GM04503 (cell line): ENCODE measurements at places on chromosomes 1 and 21.

- DNase-seq, result no peak
These were observed 84.6 kb upstream of the DPYD start for GRCh38 chr1:98005326-98006010.

DNA sequence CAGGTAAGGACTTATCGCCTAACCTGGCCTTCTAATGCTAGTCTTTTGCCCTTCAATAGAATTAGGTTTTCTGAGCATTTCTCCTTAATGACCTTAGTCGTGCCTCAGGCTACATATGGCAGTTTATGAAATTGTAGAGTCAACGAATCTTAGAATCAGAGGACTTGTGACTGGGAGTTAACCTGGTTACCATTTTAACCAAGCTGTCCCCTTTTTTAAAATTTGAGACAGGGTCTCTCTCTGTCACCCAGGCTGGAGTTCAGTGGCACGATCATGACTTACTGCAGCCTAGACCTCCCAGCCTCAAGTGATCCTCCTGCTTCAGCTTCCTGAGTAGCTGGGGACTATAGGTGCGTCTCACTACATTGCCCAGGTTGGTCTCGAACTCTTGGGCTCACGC, 53.5 kb upstream of the DMRTB1 start:
- no peak for DNase-seq

DNA sequence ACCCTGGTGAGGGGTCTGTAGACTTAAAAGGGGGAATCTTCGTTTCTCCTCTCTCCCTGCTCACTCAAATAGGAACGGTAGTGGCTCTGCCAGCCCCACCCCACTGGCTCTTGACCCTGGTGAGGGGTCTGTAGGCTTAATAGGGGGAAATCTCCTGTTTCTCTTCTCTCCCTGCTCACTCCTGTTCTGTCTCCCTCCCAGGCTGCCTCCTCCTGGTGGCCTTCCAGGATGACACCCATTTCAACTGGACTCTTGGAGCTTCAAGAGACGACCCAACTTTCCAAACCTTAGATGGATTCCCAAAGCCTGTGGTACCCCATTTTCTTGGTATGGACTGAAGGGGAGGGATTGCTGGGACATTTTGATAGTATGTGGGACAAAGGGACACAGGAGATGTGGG, 1.4 kb upstream of the EPHB2 start:
- DNase-seq, result no peak

- no peak for DNase-seq
These were observed 49.8 kb downstream of the NFIA start for GRCh38 chr1:61132176-61132638.

GRCh38 chr1:179034720-179035119, 9.0 kb downstream of the FAM20B start:
- no peak for DNase-seq

DNA sequence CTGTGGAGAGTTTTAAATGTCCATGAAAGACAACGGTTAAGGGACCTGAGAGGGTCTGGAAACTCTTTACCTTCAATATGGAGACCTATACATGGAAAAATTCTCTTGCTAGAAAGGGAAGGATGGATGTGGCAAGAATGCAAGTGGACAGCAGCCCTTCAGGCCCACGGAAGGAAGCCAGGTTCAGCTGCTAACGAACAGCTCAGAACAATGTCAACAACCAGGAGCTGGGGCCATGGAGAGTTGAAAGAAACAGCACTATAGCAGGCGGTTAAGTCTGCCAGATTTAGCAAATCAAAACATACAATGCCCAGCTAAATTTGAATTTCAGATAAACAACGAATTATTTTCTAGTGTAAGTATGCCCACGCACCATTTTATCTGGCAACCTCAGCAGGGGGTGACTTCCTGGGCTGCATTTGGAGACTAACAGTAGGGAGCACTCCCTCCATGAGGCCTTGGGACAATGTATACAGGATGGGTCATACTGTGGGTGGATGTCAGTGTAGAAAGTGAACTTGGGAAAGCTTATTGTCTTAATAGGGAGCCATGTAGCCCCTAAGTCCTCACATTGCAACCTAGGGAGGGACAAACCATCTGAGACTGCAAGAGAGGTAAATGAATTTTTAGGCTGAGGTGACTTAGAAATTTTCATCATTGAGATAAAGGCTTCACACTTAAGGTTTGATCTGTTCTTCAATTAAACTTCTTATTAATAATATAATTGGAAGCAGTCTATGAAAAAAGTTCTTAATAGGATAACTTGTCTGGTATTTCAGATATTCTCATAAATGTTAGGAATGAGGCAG, 7.8 kb upstream of the H3-3A start:
- DNase-seq, result no peak

- peak; percentile 38 for DNase-seq
These were observed 736.3 kb downstream of the LTN1 start for GRCh38 chr21:28256420-28256831.

DNA sequence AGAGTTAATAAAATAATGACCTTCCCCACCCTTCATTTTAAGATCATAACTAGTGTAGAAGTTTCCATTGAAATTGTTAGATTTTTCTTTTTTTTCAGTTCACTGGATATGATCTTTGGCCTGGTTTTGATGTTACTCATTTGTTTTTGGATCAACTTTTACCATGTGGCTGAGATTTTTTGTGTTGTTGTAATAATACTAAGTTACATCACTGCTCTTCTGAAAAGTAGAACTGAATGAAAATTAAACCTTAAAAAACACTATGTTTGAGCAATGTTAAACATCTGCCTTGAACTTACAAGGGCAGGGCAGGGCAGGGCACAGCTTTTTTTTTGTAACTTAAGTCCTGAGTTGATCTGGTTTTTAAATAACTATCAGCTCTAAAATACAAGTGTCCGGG, 204.8 kb upstream of the ADAMTS5 start:
- DNase-seq, result peak; percentile 51

DNA sequence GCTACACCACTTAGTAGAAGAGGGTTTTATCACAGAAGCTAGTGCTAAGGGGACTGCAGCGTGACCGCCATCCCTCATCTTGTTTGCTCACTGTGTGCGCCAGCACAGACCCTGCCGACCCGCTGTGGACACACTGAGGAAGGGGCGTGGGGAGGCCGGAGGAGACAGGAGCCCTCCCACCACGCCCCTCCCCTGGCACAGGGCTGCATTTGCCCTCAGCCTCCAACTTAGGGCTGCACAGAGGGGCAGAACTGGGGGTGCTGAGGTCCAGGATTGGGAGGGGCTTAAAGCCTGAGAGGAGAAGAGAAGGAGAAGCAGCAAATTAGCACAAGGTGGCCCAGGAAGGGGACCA, 37.2 kb downstream of the RRP1 start:
- no peak for DNase-seq

GRCh38 chr1:27912429-27912828, 22.4 kb upstream of the SMPDL3B start:
- DNase-seq, result no peak
